Temporal lobe (tissue), 4 donors: ENCODE measurements at places on chromosomes 16 and 17. TPM values are rescaled to one million over a fixed set of nuclear protein-coding genes. Genes with fewer than 3 reads are reported as not detected.

Gene SCPEP1
- 2.7 TPM for total RNA-seq

Gene DRC7
- 0.74 TPM for total RNA-seq

Gene CBFA2T3
- total RNA-seq, result 2.5 TPM

Gene ATP2A3
- 2.2 TPM for total RNA-seq

Gene FTSJ3
- 24.1 TPM for total RNA-seq

Gene CACNG3
- 5.2 TPM for total RNA-seq

Gene PRR11
- 3.0 TPM for total RNA-seq

Gene ITGAE
- total RNA-seq, result 7.6 TPM

Gene MYH1
- not detected for total RNA-seq

Gene BORCS6
- total RNA-seq, result 4.2 TPM

Gene TBC1D3H
- not detected for total RNA-seq

Gene TMEM204
- 1.7 TPM for total RNA-seq

Gene FN3K
- 32.9 TPM for total RNA-seq

Gene CTRB2
- not detected for total RNA-seq

Gene TEX19
- total RNA-seq, result not detected

Gene ORMDL3
- total RNA-seq, result 27.8 TPM

Gene GAS2L2
- 0.25 TPM for total RNA-seq

Gene SKAP1
- total RNA-seq, result 0.49 TPM

Gene NAE1
- total RNA-seq, result 80.4 TPM

Gene SSTR5
- not detected for total RNA-seq

Gene TBC1D3I
- total RNA-seq, result 0.49 TPM

Gene COX6A2
- not detected for total RNA-seq

Gene TBC1D3K
- total RNA-seq, result not detected

Gene ST3GAL2
- 26.6 TPM for total RNA-seq

Gene NPIPB9
- 2.0 TPM for total RNA-seq

Gene CLEC10A
- not detected for total RNA-seq

Gene PDIA2
- total RNA-seq, result 10.8 TPM

Gene ENGASE
- 16.7 TPM for total RNA-seq

Gene PNMT
- total RNA-seq, result 2.0 TPM

Gene TMED6
- total RNA-seq, result not detected

Gene ASPHD1
- 13.0 TPM for total RNA-seq

Gene SLC2A4
- total RNA-seq, result 0.25 TPM

Gene TBC1D3L
- 3.9 TPM for total RNA-seq

Gene ATP1B2
- total RNA-seq, result 13.8 TPM

Gene LRRC59
- total RNA-seq, result 35.4 TPM
